ENCODE measurements at places on chromosomes 3 and 15.

- DNase-seq = no peak
These were observed 60.5 kb downstream of the SENP2 start for GRCh38 chr3:185646382-185647133.

DNA sequence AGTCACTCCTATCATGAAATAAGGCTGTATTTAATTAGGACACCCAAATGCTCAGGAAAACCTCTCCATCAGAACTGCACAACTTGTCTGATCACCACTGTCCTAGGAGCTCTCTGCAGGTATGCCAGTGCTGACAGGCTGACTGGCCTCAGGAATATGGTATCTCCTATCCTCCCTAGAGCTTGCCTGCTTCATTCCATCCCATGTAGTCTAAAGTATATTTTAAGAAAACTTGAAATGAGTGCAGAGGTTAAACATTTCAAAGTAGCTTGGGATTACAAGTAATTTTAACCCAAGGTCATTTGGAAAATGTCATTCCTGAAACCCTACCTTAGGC, 23.7 kb downstream of the FILIP1L start:
- DNase-seq = no peak

- DNase-seq = no peak
These were observed 200.3 kb upstream of the IL12A start for GRCh38 chr3:159788291-159788690.

- DNase-seq = no peak
These were observed 49.8 kb downstream of the POMGNT2 start for GRCh38 chr3:43055806-43056770.

DNA sequence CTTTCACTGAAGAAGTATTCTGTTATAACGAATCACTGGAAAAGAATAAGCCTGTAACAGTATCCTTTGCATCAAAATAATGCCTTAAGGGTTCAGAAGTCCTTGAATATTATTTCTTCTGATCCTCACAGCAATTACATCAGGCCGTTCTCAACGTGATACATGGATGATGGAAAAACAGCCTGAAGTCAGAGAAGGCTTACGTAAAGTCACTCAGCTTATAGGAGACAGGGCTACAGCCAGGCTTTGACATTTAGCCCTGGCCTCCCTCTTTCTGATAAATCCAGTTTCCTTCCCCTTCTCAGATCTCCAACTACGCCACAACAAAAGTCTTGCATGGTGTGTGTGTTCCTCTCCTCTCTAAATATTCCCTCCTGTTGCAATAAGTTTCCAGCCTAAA, 131.9 kb downstream of the ANO10 start:
- DNase-seq = no peak

GRCh38 chr3:60225848-60226247, 1025.4 kb downstream of the FHIT start:
- DNase-seq = no peak

- peak; percentile 79 for DNase-seq
These were observed 780 bp downstream of the TIPARP start for GRCh38 chr3:156674911-156675829.

- DNase-seq = no peak
These were observed 18.1 kb downstream of the TRPM1 start for GRCh38 chr15:31083370-31083780.

- DNase-seq = no peak
These were observed 552.3 kb downstream of the FOXP1 start for GRCh38 chr3:71031181-71031580.

DNA sequence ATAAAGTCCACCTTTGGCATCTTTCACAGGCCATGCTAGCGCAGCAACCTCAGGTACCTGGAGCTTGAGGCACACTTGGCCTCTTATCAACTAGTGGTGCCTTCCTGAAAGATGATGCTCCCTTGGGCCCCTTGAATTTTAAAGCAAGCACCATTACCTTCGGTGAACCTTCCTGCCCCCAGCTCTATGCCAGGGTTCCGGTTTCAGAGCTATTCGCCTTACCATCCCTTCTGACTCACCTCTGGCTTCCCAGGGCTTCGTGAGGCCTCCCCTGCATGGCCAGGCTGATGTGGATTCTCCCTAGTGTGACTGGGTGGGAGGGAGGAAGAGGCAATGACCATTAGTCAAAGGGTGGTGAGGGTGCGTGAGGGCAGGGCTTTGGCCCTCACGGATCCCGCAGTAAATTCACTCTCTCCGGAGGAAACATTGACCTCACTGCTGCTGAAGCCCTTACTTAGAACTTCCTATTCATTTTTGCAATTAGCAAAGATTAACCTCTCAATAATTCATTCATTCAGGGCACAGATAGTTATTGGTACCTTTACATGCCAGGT, 16.3 kb downstream of the BHLHE40 start:
- no peak for DNase-seq

- DNase-seq = no peak
These were observed 14.7 kb downstream of the SLC6A1 start for GRCh38 chr3:11006986-11007933.

- no peak for DNase-seq
These were observed 21.2 kb upstream of the SPRED1 start for GRCh38 chr15:38231436-38231835.

- no peak for DNase-seq
These were observed 149.3 kb downstream of the FMN1 start for GRCh38 chr15:33045066-33045810.

DNA sequence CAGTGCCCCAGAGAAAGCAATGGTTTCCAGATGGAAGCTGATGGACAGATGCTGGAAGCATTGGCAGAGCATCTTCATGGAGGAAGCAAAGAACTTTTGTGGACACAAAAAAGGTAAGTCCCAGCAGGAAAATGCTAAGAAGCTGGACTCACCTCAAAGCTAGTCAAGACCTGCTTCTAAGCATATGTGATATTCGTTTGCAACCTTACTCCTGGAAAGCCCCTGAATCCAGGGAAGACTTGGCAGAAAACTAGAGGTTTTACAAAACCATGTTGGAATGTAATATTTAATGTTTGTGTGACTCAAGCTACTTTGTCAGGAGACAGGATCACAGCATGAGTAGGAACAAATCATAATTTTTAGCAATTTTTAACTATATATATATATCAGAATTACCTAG, 288.2 kb downstream of the BCHE start:
- no peak for DNase-seq

DNA sequence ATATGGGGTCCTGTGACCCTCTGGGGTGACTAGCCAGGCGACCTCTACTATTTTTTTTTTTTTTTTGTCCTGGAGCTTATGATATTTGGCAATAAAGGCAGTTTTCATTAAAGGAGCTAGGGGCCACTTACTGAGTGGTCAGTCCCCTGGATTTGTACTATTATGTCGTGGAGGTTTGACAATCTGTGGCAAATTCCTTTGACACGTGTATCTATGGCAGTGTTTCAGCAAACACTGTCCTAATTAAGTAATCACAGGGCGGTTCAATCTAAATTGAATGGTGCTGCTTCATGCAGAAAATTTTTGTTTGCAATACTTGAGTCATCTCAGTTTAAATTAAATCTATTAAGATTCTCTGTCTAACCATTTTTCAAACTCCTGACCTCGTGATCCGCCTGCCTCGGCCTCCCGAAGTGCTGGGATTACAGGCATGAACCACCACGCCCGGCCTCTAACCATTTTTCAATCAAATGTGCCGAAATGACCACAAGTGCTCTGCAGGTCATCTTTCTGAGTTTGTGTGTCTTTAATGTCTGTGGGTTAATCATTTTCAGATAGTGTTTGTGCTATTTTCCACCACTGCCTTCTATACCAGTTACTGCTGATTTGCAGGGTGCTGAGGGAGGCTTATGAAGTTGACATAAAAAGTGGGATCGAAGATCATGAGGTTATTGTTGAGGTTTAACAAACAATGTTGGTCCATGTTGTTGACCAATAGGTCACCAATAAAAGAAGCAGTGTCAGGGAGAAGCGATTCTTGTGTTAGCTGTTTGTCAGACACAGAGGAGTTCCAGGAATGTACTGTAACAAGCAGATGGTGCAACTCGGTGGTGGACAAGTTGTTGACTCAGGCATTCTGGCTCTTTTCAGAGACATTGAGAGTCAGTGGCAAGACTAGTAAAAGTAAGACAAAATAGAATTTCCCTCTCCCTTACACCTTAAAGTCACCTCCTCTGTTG, 18.6 kb upstream of the SLC2A2 start:
- DNase-seq = no peak
